ENCODE measurements at places on chromosomes 1 and 21.

DNA sequence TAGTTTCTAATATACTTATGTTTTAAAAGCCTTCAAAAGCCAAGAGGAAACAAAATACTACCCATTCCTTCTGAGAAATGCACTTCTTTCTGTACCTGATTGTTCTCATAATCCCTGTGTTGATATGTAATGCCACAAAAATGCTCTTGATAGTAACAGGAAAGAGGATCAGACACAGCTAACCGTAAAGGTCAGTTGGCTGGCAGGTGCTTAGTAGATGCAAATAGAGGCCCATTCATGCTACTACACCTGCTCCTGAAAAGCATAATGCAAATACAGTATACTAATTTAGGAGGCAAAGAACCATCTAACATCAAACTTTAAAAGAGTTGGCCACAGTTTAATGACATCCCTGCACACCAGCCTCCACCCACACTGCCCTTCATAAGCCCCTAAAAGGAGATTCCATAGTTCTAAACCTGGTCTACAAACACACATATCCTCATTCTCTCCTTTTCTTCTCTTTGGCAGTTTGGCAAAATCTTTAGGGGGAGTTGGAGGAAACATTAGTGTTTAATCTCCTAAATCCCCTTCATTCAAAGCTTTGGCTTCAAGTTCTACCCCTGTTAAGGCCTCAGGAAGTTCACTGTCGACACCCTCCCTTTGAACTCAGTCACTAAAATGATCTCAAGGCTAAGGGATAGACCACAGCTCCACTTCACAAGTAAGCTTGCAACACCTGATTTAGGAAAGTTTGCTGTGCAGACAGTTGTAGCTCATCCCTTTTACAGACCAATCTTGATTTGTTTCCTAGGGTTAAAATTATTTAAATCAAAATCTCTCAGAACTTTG lies 2.9 kb upstream of the CD46 start:
- no peak for DNase-seq

GRCh38 chr21:45403825-45404729 lies 888 bp upstream of the COL18A1 start:
- DNase-seq, result no peak

DNA sequence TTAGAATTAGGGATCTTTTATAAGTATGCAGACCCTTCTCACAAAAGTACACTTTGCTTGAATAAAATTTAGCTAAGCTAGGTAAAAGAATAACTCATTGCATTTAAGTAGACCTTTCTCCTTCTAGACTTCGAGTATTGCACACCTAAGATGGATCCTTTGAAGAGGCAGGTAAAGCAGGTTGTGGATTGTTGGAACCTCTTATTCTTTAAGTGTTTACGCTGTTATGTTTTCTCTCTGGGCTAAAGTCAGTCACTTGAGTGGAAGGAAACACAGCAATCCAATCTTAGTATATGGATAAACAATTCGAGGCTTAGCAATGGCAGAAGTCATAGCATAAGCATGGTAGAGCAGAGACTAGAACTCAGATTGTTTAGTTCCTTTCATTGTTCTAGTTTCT lies 11.4 kb downstream of the MAGI3 start:
- DNase-seq, result no peak

GRCh38 chr21:34021726-34022125 lies 51.7 kb upstream of the MRPS6 start:
- DNase-seq, result no peak

- DNase-seq, result no peak
These were observed 71.6 kb downstream of the RERE start for GRCh38 chr1:8745749-8746390.

DNA sequence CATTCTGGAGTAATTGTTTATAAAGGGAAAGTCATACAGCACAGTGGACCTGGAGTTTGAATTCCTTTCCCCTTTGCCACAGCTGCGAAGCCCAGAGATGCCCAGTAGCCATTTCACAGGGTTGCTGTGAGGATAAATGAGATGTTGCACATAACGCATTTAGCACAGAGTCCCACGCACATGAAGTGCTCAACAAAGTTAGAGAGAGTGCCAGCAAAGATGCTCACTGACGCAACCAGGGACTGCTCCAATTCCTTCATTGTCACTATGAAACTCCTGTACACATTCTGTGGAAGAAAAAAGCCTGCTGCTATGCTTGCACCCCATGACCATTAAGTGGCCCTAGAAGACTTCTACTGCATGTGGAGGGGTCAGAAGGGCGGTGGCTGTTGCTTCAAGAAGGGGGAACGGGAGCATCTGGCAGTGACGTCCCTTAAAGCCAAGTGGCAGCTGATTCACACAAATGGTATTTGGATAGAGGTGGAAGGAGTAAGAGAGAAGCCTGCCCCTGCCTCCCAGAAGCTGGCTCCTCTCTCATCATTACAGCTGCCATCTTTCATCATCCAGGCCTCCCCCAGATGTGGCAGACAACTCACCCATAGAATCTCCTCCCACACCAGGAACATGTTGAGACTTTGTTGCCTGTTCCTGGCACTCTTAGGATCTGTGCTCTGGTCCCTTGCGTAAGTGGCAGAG lies 26.5 kb upstream of the VAV3 start:
- DNase-seq, result peak; percentile 67

DNA sequence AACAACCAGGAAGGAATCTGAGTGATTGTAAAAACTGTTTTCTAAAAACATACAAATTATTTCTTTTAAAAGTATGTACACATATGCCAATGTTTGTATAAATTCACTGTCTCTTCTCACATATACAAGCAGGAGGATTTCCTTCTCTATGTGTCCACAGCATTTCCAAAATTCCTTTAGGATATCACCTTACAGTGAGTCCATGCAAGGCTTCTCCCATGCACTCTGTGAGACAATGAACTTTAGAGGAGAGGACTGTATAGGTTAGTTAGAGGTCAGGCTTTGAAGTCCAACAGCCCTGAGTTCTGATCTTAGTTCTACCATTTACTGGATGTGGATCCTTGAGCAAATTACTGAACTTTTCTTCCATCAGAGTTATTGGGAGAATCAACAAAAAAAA lies 34.1 kb upstream of the USH2A start:
- DNase-seq, result no peak

- DNase-seq, result peak; percentile 27
These were observed 95.3 kb downstream of the FOXD2 start for GRCh38 chr1:47532921-47533792.

GRCh38 chr1:46053734-46054133 lies 78.7 kb downstream of the PIK3R3 start:
- DNase-seq, result no peak

DNA sequence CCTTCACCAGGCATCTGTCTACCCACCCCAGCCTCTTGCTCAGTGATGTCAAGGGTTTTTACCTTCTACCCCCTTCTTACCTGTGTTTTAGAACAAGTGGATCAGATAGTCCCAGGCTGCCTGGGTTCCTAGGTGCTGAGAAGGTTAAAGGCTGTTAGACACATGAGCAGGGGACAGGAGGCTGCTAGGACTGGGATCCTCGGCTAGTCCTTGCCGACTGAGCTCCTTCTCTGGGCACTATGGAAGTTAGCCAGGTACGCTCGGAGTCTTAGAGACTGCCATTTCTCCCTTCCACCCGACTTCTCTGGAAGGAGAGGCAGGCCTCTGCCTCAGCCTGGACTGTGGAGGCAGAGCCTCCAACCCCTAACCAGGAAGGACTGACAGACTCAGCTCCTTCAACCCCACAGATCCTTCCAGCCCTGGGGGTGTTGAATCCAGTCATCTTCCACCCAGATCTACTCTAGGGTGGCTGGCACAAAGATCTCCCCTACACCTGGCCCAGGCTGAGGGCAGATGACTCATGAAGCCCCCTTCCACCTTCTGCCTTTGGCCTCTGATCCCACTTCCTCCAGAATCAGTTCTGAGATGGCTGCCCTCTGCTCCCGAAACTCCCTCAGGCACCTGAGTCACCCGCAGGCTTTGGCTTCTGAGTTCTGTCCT lies at the start of gene DYNLT4:
TSS of gene DYNLT4 (minus strand) at position 648 of the 660 bp plus-strand sequence. CDS start 683 bp downstream, outside the sequence.
- DNase-seq, result no peak

- peak; percentile 81 for DNase-seq
These were observed 28.2 kb upstream of the DOCK7 start for GRCh38 chr1:62716397-62716796.

GRCh38 chr1:114345930-114346479 lies 165.0 kb downstream of the TRIM33 start:
- DNase-seq, result no peak

GRCh38 chr1:179873438-179873851 lies 4.2 kb downstream of the TOR1AIP2 start:
- no peak for DNase-seq

DNA sequence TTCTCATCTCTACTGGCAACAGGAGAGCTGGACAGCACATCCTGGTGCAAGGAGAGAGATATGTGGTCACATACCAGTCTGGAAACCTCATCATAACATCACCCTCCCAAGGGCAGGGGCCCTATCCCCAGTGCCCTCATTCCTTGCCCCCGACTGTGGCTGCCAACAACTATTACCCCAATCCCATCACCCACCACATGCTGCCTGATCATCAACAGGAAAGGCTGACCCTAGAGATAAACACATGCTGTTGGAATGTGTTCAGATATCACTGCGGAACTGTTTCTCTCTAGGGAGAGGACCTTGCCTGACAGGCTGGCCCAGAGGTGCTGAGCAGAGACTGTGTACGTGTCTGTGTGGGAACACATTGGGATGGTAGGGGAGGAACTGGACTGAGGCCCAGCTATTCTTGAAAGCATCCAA lies 4.5 kb upstream of the INKA2 start:
- DNase-seq, result no peak

- no peak for DNase-seq
These were observed 40.0 kb upstream of the EPS15 start for GRCh38 chr1:51559064-51559500.

DNA sequence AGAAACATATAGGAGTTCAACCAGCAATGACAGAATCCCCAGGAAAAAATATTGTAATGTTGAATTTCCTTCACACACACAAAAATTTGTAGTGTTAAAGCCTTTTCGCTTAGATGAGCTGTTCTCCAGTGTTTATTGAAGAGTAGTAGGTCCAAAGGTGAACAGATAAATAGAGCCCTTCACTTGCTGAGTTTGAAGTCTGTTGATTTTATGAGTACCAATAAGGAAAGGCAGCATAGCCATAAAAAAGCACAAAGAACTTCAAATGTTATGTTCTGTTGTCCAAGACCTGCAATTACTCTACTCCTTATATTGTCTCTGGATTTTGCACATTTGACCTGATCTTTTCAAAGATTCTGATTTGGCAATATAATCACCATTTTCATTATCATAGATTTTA lies 362.7 kb upstream of the B3GALT2 start:
- no peak for DNase-seq

- DNase-seq, result peak; percentile 64
These were observed 18.3 kb upstream of the ALPL start for GRCh38 chr1:21490774-21491487.

- no peak for DNase-seq
These were observed 12.2 kb downstream of the ADSS2 start for GRCh38 chr1:244439391-244440032.

DNA sequence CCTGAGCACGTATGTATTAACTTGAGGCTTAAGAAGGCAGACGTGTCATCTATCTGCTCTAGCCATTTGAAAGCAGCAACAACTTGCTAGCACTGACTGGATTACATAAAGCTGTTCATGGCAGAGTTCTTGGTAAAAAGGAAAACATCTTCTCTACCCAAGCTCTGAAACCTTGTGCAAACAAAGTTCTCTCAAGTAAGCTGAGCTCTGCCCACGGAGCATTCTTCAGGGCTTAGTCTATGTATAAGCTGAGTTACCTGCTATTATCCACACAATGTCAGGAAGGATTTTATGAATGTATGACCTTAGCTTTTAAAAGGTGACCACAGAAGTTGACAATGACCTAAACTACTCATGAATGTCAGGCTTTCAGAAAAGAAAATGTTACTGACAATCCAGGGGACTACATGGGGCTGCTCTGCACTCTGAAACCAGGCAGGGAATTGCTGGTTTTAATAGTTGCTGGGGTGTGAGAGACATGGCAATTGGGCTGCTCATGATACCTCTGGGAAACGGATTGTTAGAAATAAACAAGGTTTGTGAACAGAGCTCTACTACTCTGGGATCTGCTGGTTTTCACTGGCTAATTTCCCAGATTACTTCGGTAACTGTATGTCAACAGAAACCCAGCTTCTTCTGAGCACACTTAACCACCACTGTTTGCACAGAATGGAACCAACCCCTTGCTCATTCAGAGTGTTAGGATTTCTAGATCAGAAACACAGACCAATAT lies 29.6 kb upstream of the CCN1 start:
- DNase-seq, result no peak

- peak; percentile 61 for DNase-seq
These were observed 62.5 kb downstream of the CD58 start for GRCh38 chr1:116508085-116508983.

GRCh38 chr1:173202424-173203145 lies 4.5 kb downstream of the TNFSF4 start:
- peak; percentile 83 for DNase-seq

- DNase-seq, result no peak
These were observed 118.5 kb upstream of the CACNA1E start for GRCh38 chr1:181364801-181365200.

GRCh38 chr1:28110555-28110954 lies 22.1 kb upstream of the EYA3 start:
- DNase-seq, result peak; percentile 92

- DNase-seq, result no peak
These were observed 34.9 kb downstream of the DNAJC11 start for GRCh38 chr1:6666696-6667095.

DNA sequence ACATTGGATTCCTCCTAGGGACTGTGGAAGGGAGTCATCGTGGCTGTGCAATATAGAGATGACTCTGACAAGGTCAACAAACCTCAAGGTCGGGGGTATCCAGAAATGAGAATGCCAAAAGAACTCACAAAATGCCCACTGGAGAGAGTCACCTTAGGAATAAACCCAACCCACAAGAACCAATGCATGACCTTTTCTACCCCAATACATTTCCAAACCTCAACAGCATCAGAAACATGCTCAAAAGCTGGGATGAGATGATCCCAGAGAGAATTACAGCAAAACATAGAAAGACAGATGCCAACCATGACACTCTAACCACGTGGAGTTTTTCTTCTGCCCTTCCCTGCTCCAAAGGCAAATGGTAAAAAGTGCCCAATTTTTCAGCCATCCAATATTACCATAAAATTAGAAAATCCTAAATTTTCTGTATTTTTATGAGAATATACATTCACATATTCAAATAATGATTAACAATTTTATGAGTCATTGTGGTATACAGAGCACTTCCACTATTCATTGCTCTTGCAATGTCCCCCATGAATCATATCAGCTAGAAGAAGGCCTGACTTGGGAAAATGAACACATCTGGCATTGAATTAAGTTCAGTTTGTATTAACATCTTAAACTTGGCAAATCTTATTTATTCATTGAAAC lies 88.2 kb upstream of the PALMD start:
- peak; percentile 26 for DNase-seq

- no peak for DNase-seq
These were observed 21.7 kb downstream of the GLRX2 start for GRCh38 chr1:193083365-193084088.

- no peak for DNase-seq
These were observed 40.0 kb downstream of the ABCG1 start for GRCh38 chr21:42258885-42259407.

DNA sequence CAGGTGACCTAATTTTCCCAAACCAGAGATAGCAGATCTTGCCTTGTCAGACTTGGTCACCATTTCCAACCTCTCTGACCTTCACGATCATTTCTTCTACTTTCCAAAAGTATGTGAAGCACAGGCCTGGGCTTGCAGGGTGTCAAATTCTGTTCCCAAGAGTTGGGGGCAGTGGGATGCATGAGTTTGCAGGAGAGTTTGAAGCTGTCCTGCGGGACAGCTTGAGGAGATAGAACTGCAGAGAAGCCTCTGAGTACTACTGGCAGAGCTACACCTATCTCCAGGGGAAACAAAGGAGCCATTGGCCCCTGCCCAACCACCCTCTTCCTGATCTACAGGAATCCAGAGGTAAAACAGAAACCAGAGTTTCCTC lies 11.3 kb downstream of the TXNIP start:
- no peak for DNase-seq

- DNase-seq, result no peak
These were observed 2.9 kb downstream of the DDI2 start for GRCh38 chr1:15620155-15620545.
